Stimulated activated CD4-positive, alpha-beta T cell treated with anti-CD3 and anti-CD28 coated beads, Interleukin-2, amount 100 ng/mL, for 4 hours (primary cell): ENCODE measurements at places on chromosomes 11 and 22.

DNA sequence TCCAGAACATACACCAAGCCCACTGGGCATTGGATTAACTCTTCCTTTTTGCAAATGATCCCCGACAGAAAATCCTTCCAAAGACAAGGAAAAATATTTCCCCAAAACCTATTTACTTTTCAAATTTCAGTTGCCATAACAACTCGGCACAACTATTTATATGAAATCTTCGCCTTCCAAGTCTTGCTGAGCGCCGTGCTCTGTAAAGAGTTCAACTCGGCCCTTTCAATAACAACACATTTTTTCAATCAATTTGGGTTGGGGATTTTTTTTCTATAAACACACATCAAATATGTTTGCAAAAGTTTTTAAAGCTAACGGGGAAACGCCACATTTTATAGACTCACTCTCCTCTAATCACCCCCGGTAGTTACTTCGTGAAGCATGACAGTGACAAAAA, 333.8 kb downstream of the MN1 start:
- no peak for DNase-seq

DNA sequence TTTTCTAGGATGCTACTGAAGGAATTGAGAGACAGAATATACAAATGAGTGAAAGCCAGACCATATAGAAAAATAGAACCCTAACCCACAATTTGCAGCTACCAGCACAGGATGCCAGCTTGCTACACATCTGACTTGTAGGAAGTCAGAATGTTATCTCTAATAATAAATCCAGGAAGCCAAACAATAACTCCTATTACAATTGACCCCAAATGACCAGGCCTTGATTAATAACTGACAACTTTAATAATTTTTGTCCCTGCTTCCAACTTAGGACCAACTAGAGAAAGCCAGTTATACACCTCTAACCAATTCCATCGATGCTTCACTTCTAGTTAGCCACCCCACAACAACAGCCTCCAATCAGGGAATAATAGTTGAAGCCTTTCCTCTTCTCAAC, 193.4 kb downstream of the CASP12 start:
- DNase-seq, result no peak

DNA sequence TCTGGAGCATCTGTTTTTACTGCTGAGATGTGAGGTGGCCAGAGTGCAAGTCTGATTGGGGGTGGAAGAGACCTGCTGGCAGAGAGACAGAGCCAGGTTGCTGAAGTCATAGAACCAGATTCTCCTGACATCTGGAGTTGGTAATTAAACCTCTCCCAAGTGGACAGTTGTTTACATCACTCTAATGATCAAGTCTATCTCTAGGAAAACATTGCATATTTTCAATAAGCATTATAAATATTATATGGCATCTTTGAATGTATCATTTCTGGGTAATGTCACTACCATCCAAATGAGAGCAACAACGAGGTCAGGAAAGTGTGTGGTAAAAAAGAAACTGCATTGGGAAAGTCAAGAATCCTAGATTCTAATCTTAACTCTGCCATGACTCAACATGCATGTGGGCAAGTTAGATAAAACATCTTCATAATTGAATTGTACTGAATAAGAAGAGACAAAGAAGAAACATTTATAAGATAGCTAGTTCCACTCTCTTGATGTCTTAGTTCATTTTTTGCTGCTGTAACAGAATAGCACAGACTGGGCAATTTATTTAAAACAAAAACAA, 351.2 kb upstream of the API5 start:
- no peak for DNase-seq

- DNase-seq, result no peak
Observed at GRCh38 chr22:45476814-45477213, 25.9 kb upstream of the FBLN1 start.

DNA sequence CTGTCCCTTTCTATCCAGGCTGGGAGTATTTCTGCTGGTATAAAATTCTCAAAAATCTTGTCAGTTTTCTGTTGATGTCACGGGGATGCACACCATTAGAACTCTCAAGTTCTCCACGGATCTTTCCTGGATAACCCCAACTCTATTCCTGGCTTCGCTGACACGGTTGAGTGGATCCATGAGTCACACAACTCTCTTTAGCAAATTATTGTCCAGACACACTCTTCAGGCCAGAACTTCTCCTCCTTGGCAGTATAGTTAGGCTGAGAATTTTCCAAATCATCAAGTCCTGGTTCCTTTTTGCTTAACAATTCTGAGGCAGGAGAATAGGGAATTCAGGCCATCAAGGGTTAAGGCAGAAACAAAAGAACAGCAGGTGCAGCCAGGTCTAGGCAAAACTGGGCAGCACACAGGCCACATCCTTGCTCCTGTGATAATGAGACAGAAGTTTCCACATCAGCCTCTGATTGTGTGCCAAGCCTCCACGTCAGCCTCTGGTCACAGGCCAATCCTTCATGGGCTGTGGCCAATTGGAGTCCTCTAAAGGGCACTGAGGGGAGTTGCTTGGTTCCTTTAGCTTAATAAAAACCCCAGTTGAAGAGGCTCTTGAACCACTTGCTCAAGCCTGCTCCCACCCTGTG, 5.7 kb upstream of the ACAT1 start:
- DNase-seq, result no peak
